ENCODE measurements at places on chromosomes 4 and X. TPM values are rescaled to one million over a fixed set of nuclear protein-coding genes. Genes with fewer than 3 reads are reported as not detected.

GRCh38 chr4:157444014-157444413, 223.5 kb downstream of the GRIA2 start:
- DNase-seq: no peak

Gene DUSP21
- not detected for polyA plus RNA-seq

- DNase-seq: no peak
Observed at GRCh38 chr4:48985976-48986653, at the start of gene CWH43. CWH43 (plus strand) TSS chr4:48986275; CDS start chr4:48986430, 155 bp downstream.

Gene EDNRA
- polyA plus RNA-seq: 112 TPM

- DNase-seq: peak; percentile 53
Observed at GRCh38 chr4:624705-625590, at the start of gene PDE6B. PDE6B (plus strand) TSS chr4:625573; CDS start chr4:625627, 54 bp downstream.

DNA sequence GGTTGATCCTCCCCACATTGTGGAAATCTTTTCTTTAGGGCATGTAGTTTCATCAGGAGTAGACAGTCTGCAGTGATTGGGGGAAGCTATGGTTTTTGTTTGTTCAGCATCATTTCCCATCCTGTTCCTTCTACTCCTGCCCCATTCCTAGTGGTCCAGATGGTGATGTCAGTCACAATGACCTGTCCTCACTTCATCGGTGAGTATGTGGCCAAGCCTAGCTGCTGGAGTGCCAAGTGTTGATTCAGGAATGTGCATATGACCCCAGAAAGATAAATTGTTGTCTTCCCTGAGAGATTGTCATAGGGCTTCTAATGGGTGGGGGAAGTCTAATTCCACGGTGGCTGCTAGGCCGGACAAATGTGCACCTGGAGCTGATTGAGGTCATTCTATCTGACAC, 130.6 kb upstream of the FAT1 start:
- DNase-seq: no peak

- DNase-seq: peak; percentile 16
Observed at GRCh38 chr4:23881052-23881501, 8.8 kb downstream of the PPARGC1A start.

Gene PARM1
- polyA plus RNA-seq: 29.4 TPM

GRCh38 chr4:97106161-97106560, 1037.1 kb downstream of the STPG2 start:
- DNase-seq: no peak

DNA sequence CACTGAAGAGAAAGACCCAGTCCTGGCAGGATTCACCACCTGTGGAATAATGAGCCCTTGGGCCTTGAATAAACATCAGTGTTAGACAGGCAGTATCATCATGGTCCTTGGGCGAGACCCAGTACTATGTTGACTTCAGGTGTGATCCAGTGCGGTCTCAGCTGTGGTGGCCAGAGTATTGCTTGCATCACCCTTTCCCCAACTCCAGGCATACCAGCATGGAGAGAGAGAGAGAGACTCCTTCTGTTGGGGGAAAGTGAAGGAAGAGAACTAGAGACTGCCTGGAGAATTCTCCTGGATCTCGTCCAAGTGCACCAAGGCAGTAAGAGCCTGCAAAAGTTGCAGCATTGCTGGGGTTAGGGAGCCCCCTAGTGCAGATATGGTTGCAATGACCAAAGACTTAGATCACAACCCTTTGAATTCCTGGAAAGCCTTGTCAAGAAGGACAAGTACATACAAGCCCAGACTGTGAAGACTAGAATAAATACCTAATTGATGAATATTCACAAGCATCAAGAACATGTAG, 61.1 kb upstream of the VAMP7 start:
- DNase-seq: peak; percentile 51

Gene PHEX
- polyA plus RNA-seq: 17.1 TPM

DNA sequence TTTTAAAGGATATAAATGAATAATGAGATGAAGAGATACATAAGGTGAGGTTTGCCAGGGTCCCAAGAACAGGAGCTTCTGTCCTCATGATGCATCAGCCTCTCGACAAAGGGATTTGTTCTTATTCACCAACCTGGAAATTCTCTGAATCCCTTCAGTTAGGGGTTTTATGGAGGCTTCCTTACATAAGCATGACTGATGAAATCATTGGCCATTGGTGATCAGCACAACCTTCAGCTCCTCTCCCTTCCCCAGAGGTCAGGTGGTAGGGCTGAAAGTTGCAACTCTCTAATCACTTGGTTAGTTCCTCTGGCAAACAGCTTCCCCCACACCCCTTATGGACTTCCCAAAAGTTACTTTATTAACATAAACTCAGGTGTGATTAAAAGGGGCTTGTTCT, 222.0 kb downstream of the SPRY1 start:
- DNase-seq: no peak

- DNase-seq: no peak
Observed at GRCh38 chrX:153511784-153512500, 5.5 kb upstream of the ATP2B3 start.

- DNase-seq: peak; percentile 55
Observed at GRCh38 chr4:47933840-47934239, 19.5 kb upstream of the NFXL1 start.

GRCh38 chrX:40300286-40300890, 202.6 kb upstream of the BCOR start:
- DNase-seq: no peak

Gene SOWAHD
- polyA plus RNA-seq: 0.34 TPM

Gene MUC7
- polyA plus RNA-seq: not detected

- DNase-seq: no peak
Observed at GRCh38 chr4:101232074-101232776, 115.1 kb downstream of the PPP3CA start.

- peak; percentile 21 for DNase-seq
Observed at GRCh38 chrX:20320461-20321159, 53.9 kb upstream of the RPS6KA3 start.

Gene HPGDS
- polyA plus RNA-seq: 4.2 TPM

Gene PRRG3
- 17.5 TPM for polyA plus RNA-seq

DNA sequence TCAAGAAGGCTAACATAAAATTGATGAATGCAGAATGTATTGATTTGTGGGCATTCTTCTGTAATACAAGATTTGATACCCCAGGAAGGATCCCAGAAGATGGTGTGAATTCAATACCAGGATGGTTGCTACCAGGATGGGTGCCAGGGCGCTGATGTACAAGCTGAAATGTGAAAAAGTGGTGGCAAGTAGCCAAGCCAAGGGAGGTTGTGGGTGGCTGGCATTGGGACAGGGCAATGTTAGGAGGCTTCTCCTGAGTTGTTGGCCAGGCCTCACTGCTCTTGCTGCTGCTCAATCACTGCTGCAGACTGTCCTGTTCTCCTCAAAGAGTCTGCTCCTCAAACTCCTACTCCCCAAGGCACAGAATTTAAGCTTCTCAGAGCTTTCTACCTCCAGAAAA, 77.1 kb downstream of the RBM46 start:
- DNase-seq: no peak

- peak; percentile 54 for DNase-seq
Observed at GRCh38 chr4:83618991-83619645, 83.2 kb downstream of the GPAT3 start.

Gene VEGFC
- 24.3 TPM for polyA plus RNA-seq

DNA sequence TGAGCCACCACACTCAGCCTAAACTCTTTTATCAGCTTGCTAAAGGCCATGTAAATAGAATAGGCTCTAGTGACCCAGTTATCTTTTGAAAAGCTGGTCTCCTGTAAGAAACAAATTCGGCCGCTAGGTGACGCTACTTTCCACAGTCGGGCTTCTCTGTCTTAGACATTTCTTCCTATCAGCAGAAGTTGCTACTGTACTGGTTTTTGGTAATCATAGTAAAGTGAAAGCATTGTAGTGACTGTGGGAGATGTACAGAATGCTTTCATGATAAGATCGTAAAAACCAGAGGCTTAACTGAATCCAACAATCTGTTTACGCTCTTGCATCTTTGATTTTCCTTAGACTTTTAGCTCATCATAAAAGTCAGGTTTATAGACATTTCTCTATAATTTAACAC, 82.6 kb downstream of the GK start:
- DNase-seq: peak; percentile 52

Gene BEX1
- 9.2 TPM for polyA plus RNA-seq

- DNase-seq: no peak
Observed at GRCh38 chr4:31065086-31065485, 344.9 kb downstream of the PCDH7 start.

DNA sequence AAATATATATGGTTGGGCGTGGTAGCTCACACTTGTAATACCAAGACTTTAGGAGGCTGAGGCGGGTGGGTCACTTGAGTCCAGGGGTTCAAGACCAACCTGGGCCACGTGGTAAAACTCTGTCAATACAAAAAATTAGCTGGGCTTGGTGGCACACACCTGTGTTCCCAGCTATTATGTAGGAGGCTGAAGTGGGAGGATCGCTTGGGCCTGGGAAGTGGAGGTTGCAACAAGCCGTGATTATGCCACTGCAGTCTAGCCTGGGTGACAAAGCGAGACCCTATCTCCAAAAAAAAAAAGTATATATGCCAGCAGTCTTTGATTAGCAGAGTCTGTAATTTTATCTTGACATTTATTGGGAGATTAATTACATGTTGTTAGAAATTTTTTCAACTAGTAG, 8.7 kb downstream of the EIF2S3 start:
- no peak for DNase-seq

GRCh38 chrX:154596290-154596929, 11.5 kb downstream of the CTAG1A start:
- peak; percentile 30 for DNase-seq

DNA sequence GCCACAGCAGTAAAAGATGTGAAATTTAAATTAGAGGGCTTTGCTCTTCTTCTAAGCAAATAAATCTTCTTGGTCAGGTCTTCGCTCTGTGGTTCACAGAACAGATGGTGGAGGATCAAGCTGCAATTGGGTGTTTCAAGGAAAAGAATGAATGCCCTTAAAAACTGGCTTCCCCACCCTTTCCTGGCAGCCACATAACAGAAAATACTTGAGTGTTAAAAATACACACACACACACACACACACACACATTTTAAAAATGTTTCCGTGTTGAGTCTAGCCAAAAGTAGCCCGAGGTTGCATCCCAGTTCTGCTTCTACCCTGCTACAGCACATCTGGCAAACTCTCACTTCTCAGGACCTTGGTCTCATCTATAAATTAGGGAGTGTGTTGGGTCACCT, 56.7 kb upstream of the FGFBP2 start:
- DNase-seq: no peak

DNA sequence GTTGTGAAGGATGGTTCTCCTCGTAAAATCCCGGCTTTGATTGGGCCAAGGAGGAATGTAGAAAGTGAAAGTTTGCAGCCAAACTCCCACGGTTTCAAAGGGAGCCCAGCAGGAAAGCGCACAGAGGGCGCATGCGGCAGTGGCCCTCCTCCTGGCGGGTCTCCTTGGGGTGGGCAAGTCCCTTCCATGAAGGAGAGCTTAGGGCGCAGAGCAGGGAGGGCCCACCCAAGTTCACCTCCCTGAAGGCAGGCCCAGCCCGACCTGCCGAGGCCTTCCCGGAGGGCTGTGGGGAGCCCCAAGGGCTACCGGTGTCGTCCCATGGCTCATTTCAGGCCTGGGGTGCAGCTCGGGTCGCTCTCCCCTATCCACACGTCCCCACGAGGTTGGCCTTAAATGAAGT, 2.0 kb downstream of the PDZD4 start:
- DNase-seq: no peak

- no peak for DNase-seq
Observed at GRCh38 chrX:1283741-1284140, 15.1 kb downstream of the CSF2RA start.
